Glutamatergic neuron (in vitro differentiated cells): ENCODE measurements at places on chromosomes 3 and 15. TPM values are rescaled to one million over a fixed set of nuclear protein-coding genes. Genes with fewer than 3 reads are reported as not detected.

DNA sequence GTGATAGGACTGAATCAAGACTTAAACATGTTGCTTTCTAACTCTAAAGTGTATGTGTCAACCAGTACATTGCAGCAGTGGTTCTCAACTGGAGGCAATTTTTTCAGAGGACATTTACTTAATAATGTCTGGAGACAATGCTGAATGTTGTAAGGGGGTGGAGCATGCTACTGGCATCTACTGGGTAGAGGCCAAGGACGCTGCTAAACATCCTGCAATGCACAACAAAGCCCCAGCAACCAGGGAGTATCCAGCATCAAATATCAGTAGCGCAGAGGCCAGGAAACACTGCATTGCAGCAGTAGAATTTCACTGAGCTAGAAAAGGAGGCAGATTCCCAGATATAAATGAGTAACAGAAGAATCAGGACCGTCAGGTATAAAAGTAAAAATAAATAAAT, 79.8 kb upstream of the GRM7 start:
- H3K4me1 ChIP-seq = no peaks in the 10 kb centered on the region
- no peak overlapping the region for H3K27ac ChIP-seq
- DNase-seq = no peak

PFKFB4 gene
- 40.3 TPM for total RNA-seq

SLC12A1 gene
- total RNA-seq = not detected

DNA sequence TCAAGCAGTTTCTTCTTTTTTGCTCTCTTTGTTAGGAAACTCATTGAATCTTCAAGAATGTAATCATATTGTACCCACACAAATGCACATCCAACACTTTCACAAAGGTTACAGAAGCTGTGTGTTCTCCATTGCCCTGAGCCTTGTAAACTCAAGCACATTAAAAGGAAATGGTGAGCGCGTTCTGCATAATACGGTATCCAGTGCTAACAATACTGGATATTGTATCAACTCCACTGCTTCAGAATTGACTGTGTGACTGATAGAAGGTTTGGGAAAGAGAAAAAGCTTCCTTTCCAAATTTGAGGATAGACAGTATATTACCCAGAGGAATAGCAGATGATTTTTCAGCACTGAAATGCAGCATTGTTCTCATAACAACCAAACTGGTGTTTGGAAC, 268.9 kb upstream of the RBMS3 start:
- no peak overlapping the region for H3K4me3 ChIP-seq
- peaks cover 2% of the 10 kb centered on the region for H3K27me3 ChIP-seq
- H3K4me1 ChIP-seq = no peaks in the 10 kb centered on the region
- no peak for DNase-seq
- H3K27ac ChIP-seq = no peak overlapping the region

EEF1AKMT4 gene
- total RNA-seq = 1.7 TPM

DNA sequence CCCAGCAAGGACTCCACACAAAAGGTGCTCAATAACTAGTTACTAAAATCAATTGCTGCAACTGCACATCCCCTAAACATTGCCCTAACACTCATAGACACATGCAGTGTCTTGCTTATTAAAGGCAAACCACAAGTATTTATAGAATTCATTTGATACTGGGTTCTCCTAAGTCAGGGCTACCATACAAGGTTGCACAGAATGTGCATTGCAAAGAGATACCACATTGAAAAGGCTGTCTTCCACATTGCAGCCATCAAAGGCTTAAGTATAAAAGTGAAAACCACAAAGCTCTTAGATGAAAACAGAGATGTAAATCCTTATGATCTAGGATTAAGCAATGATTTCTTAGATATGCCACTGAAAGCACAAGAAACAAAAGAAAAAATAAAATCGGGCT, 33.6 kb upstream of the TOPAZ1 start:
- peaks cover 10% of the 10 kb centered on the region for H3K4me1 ChIP-seq
- DNase-seq = no peak
- peaks cover 2% of the 10 kb centered on the region for H3K27me3 ChIP-seq
- H3K36me3 ChIP-seq = no peaks in the 10 kb centered on the region
- H3K27ac ChIP-seq = no peak overlapping the region

MAGEL2 gene
- total RNA-seq = 27.1 TPM

DNA sequence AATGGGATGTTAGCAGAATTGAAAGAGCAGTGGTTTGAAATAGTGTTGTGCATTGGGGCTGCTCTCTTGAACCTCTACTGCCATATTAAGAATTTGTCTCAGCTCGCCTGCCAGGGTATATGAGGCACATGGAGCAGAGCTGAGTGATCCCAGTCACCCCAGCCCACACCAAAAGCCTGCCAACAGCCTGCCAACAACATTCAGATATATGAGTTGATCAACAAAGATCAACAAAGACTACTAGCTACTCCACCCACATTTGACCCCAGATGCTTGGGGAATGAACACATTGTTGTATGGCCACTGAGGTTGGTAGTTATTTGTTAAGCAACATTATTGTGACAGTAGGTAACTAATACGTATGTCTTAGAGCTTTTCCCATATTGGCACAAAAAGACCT, 570.9 kb upstream of the IL12A start:
- H3K4me1 ChIP-seq = no peaks in the 10 kb centered on the region
- no peaks in the 10 kb centered on the region for H3K27me3 ChIP-seq
- no peak overlapping the region for H3K4me3 ChIP-seq
- no peak for DNase-seq
- no peaks in the 10 kb centered on the region for H3K36me3 ChIP-seq

MYLK gene
- total RNA-seq = 4.3 TPM

ALDH1L1 gene
- not detected for total RNA-seq

TMEM40 gene
- not detected for total RNA-seq

TMEM207 gene
- not detected for total RNA-seq

DNA sequence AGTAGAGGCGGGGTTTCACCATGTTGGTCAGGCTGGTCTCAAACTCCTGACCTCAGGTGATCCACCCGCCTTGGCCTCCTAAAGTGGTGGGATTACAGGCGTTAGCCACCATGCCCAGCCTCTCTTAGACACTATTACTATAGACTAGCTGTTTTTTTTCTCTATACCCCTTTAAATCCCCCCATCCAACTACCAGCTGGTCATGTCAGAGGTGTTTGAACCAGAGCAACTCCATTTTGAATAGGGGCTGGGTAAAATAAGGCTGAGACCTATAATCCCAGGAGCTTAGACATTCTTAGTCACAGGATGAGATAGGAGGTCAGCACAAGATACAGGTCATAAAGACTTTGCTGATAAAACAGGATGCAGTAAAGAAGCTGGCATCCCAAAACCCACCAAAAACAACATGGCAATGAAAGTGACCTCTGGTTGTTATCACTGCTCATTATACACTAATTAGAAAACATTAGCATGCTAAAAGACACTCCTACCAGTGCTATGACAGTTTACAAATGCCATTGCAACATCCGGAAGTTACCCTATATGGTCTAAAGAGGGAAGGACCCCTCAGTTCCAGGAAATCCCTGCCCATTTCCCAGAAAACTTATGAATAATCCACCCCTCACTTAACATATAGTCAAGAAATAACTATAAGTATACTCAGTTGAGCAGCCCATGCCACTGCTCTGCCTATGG, 57.8 kb upstream of the GPD1L start:
- H3K27ac ChIP-seq = no peak overlapping the region
- no peak for DNase-seq

DNA sequence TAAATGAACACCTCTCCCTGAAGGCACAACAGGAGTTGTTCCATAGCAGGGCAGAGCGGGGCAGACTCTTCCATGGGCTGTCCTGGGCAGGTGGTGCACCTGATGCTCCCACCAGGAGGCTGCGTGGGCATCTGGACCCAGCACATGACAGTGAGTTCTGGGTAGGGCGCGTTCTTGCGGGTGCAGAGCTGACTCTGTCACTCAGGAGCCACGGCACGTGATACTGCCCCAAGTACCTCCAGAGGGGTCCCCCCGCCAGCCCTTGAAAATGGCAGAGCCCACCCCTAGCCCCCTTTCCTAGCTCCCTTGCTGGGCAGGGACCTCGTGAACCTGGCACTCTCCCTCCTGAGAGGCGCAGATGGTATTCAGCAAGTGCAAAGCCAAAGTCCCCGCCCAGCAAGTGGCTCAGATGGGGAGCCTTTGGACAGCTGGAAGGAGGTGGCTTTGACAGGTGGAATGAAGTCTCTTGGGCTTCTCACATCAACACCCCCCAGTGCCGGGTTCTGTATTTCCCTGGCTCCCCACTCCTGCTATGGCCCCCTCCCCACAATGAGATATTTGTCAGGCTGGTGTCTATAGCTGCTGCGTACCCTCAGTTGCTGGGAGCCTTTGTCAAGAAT, 172.1 kb downstream of the TBC1D2B start:
- no peak overlapping the region for H3K4me3 ChIP-seq
- no peaks in the 10 kb centered on the region for H3K27me3 ChIP-seq
- H3K4me1 ChIP-seq = peaks cover 10% of the 10 kb centered on the region
- H3K36me3 ChIP-seq = no peaks in the 10 kb centered on the region

GRCh38 chr15:63809452-63809851, 24.3 kb downstream of the HERC1 start:
- no peaks in the 10 kb centered on the region for H3K36me3 ChIP-seq
- no peaks in the 10 kb centered on the region for H3K4me1 ChIP-seq
- H3K27me3 ChIP-seq = no peaks in the 10 kb centered on the region

DNA sequence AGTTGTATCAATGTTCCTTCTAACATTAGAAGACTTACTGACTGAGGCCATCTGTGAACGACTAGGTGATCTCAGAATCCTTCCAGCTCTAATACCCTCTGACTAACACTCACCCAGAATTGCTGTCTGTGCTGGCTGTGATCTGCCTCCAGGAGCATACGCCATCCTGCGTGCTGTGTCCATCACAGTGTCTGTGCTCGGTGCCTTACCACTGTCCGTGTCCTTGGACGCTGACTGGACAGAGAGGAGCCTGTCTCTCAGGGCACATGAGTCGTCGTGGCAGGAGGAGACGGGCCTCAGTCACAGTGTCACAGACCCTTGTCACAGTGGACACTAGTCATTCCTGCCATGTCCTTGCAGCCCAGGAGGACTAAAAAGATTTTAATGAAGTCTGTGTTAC, 83.1 kb downstream of the LMLN start:
- H3K4me3 ChIP-seq = no peak overlapping the region
- DNase-seq = no peak
- peak overlapping the region; percentile 33 for H3K27ac ChIP-seq
- H3K27me3 ChIP-seq = peaks cover 4% of the 10 kb centered on the region
- peaks cover 6% of the 10 kb centered on the region for H3K36me3 ChIP-seq

- DNase-seq = no peak
- peaks cover 26% of the 10 kb centered on the region for H3K4me1 ChIP-seq
- peaks cover 2% of the 10 kb centered on the region for H3K27me3 ChIP-seq
These were observed 114.8 kb downstream of the IGF1R start for GRCh38 chr15:98763179-98763578.

CILP gene
- total RNA-seq = 0.12 TPM

DNA sequence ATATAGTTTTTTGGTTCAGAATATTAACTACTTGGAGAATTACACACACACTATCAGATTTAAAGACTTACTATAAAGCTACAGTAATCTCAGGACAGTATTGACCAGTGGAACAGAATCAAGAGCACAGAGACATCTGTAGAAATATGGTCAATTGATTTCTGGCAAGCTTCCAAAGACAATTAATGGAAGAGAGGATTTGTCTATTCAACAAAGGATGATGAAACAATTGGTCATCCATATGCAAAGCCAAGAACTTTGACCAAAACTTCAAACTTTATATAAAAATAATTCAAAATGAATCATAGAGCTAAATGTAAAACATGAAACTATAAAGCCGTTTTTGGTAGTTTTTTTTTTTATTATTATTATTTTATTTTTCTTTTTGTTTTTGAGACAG, 29.8 kb upstream of the MB21D2 start:
- peaks cover 17% of the 10 kb centered on the region for H3K4me1 ChIP-seq
- no peaks in the 10 kb centered on the region for H3K36me3 ChIP-seq
- H3K27me3 ChIP-seq = peaks cover 3% of the 10 kb centered on the region
- H3K27ac ChIP-seq = peak overlapping the region; percentile 28
- no peak overlapping the region for H3K4me3 ChIP-seq
- DNase-seq = no peak

- H3K27me3 ChIP-seq = peaks cover 8% of the 10 kb centered on the region
- H3K4me1 ChIP-seq = no peaks in the 10 kb centered on the region
- peak within 1 kb of the TSS; percentile 81 for H3K4me3 ChIP-seq
- no peaks in the 10 kb centered on the region for H3K36me3 ChIP-seq
- DNase-seq = peak; percentile 58
These were observed at the start of gene SCN5A for GRCh38 chr3:38649500-38650247. TSS of gene SCN5A (minus strand) at chr3:38649687. CDS start at chr3:38633307, 16,380 bp downstream.
